ENCODE measurements at places on chromosomes 11 and 22.

DNA sequence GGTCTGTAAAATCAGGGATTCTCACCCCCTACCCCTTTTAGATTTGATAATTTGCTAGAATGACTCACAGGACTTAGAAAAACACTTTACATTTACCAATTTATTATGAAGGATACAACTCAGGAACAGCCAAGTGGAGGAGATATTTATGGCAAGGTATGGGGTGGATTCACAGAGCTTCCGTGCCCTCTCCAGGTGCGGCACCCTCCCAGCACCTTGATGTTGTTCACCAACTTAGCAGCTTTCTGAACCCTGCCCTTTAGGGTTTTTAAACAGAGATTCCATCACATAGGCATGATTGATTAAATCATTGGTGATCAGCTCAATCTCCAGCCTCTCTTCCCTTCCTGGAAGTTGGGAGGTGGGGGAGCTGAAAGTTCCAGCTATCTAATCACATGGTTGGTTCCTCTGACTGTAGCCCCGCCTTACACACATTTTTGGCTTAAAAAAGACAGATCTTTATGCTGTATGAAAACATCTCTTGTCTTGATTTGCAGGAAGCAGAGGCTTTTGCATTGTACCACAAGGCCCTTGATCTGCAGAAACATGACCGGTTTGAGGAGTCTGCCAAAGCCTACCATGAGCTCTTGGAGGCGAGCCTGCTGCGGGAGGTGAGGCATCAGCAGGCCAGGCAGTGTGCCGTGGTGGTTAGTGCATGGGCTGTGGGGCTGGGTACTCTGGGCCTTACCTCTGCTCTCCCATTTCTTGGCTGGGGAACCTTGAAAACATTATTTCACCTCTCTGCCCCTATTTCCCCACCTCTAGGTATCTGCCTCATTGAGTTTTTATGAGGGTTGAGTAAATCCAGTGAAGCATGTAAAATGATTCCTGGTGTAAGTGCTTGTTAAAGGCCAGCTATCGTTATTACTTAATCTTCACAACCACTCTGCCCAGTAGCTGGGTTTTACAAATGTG, 27.0 kb downstream of the CABIN1 start:
- no peak for DNase-seq

GRCh38 chr11:83852775-83853442, 566.7 kb upstream of the CCDC90B start:
- no peak for DNase-seq

GRCh38 chr22:50282361-50283155, 12.4 kb upstream of the MAPK11 start:
- no peak for DNase-seq

DNA sequence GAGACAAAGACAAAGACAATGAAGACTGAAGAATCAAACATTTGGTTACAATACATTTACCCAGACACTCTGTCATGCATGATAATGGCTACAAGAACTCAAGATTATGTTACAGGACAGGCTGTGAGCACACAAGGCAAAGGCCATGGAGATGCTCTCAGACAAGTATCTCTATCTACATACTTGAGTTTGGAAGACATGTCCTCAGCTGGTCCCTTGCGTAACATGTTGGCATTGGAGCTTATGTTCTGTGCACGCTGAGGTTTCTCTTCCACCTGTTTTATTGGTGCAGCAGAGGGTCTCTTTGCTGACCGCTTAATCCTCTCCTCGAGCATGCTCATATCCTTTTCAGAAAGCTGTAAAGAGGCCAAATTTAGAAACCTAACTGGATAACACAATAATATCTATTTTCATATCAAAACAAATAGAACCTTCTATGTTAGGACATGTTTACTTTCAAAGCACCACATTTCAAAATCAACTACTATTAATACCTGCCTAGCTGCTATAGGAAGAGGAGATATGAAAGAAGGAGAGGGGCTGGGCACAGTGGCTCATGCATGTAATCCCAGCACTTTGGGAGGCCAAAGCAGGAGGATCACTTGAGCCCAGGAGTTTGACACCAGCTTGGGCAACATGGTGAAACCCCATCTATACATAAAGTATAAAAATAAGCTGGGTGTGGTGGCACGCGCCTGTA, 41.6 kb downstream of the F2 start:
- DNase-seq: no peak

DNA sequence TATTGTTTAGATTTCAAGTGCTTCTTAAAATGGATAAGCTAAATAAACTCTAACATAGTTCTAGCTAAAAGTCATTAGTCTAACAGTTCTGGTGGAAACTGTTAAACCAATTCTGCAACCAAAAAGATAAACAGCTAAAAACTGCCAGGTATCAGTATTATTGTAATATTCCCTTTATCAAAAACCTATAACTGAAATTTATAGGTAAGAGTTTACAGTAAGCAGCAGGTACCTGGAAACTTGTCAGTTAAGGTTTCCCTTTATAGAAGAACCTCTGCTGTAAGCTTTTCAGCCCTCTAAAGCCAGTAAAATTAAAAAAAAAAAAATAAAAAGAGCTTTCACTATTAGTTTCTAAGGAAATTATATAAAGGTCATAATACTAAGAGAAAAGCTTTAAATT, 61.0 kb downstream of the LIF start:
- no peak for DNase-seq

DNA sequence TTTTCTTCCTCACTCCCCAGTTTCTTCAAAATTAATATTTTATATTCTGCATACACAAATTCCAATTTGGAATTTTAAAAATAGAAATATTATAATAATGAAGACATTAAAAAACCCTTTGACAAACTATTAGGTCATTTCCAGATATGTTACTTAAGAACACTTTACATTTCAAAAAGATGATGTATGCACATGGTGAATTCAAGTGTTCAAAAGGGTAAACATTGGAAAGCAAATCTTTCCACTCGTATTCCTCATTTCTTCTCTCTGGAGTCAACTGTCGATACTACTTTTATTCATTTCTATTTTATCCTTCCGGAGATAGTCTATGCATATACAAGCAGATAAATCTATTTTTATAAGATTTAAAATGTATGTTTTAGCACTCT, 16.7 kb downstream of the TBCEL start:
- DNase-seq: no peak

GRCh38 chr22:32714458-32715430, 86.8 kb upstream of the TIMP3 start:
- no peak for DNase-seq

GRCh38 chr11:107359701-107360100, 97.9 kb downstream of the CWF19L2 start:
- DNase-seq: no peak

DNA sequence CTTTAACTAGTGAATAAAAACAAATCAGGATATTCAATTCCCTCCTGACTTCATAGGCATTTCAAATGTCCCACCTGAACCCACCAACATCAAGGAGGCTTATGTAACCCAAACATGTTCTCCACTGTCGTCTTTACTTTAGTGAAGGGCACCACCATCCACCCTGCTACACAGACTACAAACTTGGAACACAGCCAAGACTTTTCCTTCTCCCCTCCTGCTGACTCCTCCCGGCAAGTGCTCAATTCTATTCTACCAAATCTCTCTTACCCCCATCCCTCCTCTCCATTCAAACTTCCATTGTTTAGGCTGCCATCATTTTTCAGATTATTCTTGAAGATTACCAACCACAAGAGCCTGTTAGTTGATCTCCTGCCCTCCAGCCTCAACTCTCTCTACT, 24.3 kb downstream of the SAAL1 start:
- no peak for DNase-seq

- DNase-seq: no peak
These were observed 42.2 kb downstream of the BUD13 start for GRCh38 chr11:116730601-116731000.
